Colonic mucosa (tissue), 4 donors: ENCODE measurements at places on chromosomes 3 and 15. TPM values are rescaled to one million over a fixed set of nuclear protein-coding genes. Genes with fewer than 3 reads are reported as not detected.

GRCh38 chr3:126033051-126033745 is 50.7 kb downstream of the SLC41A3 start:
- no peaks in the 10 kb centered on the region for H3K27me3 ChIP-seq
- DNase-seq, result peak; percentile 9
- no peak overlapping the region for H3K27ac ChIP-seq
- no peaks in the 10 kb centered on the region for H3K36me3 ChIP-seq

GRCh38 chr3:54053211-54053610 is 69.1 kb upstream of the CACNA2D3 start:
- no peak overlapping the region for H3K4me3 ChIP-seq
- H3K27ac ChIP-seq, result no peak overlapping the region
- H3K36me3 ChIP-seq, result no peaks in the 10 kb centered on the region

GRCh38 chr3:45817831-45818522 is 21.6 kb upstream of the SLC6A20 start:
- H3K36me3 ChIP-seq, result no peaks in the 10 kb centered on the region
- no peaks in the 10 kb centered on the region for H3K27me3 ChIP-seq
- H3K4me1 ChIP-seq, result peaks cover 8% of the 10 kb centered on the region

- no peaks in the 10 kb centered on the region for H3K27me3 ChIP-seq
- no peak overlapping the region for H3K27ac ChIP-seq
- H3K4me1 ChIP-seq, result no peaks in the 10 kb centered on the region
- H3K36me3 ChIP-seq, result no peaks in the 10 kb centered on the region
Observed at GRCh38 chr15:50298340-50298739, 32.8 kb upstream of the HDC start.

- H3K36me3 ChIP-seq, result no peaks in the 10 kb centered on the region
- no peaks in the 10 kb centered on the region for H3K4me1 ChIP-seq
- H3K27me3 ChIP-seq, result no peaks in the 10 kb centered on the region
- H3K4me3 ChIP-seq, result no peak overlapping the region
- H3K27ac ChIP-seq, result no peak overlapping the region
- no peak for DNase-seq
Observed at GRCh38 chr3:63354160-63354559, 76.1 kb downstream of the SYNPR start.

The NPAP1 gene
- not detected for total RNA-seq
